ENCODE measurements at places on chromosomes 7 and 10.

GRCh38 chr7:127877951-127878350 is 153.3 kb downstream of the LRRC4 start:
- no peak for DNase-seq

GRCh38 chr7:38330861-38331621 is 57.6 kb upstream of the TARP start:
- no peak for DNase-seq

GRCh38 chr7:101402081-101402779 is 39.6 kb downstream of the COL26A1 start:
- no peak for DNase-seq

GRCh38 chr10:93503075-93503474 is 6.7 kb downstream of the CEP55 start:
- no peak for DNase-seq

- DNase-seq = no peak
Measured at GRCh38 chr10:18476076-18476647, 175.2 kb downstream of the NSUN6 start.

- no peak for DNase-seq
Measured at GRCh38 chr7:139737221-139738100, 40.3 kb downstream of the HIPK2 start.

DNA sequence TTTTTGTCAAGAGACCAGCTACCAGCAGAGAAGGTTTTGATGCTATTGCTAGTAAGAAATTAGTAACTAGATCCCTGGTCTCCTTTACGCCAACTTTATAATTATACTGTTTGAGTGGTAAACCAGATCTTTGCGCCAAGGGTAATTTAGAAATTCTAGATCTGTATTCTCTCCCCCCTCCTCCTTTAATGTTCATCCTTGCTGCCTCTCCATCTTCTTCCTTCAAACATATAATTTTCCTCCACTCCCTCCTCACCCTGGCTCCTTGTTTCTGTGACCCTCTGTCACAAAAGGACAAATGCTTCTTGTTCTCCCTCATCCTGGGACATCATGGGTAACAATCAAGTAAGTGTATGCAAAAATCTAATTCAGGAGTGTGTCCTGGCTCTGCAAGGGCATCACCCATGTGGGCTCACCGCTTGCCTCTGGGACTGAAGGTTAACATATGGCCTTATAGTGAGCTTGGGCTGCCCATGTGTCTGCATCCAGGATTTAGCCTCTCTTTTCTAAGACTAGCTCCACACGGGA is 121.2 kb downstream of the BAMBI start:
- no peak for DNase-seq

GRCh38 chr7:101733713-101734475 is 83.5 kb upstream of the CUX1 start:
- no peak for DNase-seq

GRCh38 chr7:34726221-34726620 is 68.2 kb downstream of the NPSR1 start:
- no peak for DNase-seq

DNA sequence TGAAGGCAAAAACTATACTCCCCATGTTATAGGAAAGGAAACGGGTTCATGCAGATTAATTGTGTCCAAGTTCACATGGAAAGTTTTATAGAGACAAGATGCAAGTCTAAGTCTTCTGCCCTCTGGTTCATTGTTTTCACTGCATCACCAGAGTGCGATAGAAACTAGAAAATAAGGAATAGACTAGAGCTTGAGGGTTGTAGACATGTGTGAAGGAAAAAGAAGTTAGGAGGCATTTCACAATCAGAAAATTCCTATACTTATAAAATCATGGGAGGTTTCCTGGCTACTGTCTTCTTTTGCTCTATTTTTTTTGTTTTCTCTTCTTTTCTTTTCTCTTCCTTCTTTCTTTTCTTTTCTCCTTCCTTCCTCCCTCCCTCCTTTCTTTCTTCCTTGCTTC is 329.8 kb downstream of the PLXDC2 start:
- no peak for DNase-seq

DNA sequence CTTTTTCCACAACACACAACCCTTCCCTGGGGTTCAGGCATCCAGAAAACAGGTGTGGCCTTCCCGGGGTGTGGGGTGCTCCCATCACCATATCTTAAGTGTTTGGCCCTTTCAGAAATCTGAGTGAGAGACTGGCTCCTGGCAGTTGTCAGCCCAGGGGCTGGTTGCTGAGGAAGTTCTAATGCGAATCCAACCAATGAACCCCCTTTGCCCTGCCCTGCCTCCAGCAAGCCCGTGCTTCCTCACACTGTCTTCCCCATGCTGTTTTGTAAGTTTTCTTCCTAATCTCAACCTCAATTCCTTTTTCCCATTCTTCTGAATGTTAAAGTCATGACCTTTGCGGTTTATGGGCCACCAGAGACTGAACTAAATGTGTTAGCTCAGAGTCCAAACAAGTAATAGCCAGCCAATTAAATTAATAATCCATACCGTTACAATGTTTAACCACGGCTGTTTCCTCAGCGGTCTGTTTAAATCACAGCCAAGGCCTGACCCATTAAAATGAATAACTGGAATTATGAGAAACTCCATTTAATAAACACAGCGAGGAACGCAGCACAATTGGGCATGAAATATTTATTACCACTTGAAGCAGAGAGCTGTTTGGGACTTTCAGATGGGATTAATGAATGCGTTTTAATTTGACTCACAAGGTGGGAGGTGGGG is 90.9 kb upstream of the TCF7L2 start:
- DNase-seq = no peak

- DNase-seq = no peak
Measured at GRCh38 chr10:119183664-119184412, 5.2 kb upstream of the PRDX3 start.

GRCh38 chr7:93765475-93765874 is 125.1 kb downstream of the TFPI2 start:
- DNase-seq = no peak

GRCh38 chr7:22856416-22856815 is 33.8 kb upstream of the TOMM7 start:
- DNase-seq = no peak

- no peak for DNase-seq
Measured at GRCh38 chr7:131829947-131830558, 273.6 kb upstream of the PODXL start.

DNA sequence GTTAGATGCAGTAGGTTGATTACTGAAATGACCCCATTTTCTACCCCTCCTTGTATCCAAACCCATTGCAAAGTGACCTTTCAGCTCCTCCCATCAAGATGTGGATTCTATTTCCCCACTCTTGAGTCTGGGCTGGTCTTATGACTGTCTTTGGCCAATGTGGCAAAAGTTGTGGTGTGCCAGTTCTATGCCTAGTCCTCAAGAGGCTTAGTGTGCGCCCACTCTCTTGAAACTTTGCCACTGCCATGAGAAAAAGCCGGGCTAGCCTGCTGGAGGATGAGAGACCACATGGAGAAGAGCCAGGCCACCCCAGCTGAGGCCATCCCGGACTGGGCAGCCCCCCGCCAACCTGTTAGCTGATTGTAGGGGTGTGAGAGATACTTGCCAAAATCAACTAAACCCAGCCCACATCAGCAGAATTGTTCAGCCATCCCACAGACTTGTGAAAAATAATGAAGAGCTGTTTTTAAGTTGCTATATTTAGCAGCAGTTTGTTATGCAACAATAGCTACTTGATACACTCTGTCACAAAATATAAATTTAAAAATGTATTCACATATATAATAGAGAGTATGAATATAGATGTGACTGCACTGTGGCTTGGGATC is 131.0 kb upstream of the PALS2 start:
- no peak for DNase-seq

DNA sequence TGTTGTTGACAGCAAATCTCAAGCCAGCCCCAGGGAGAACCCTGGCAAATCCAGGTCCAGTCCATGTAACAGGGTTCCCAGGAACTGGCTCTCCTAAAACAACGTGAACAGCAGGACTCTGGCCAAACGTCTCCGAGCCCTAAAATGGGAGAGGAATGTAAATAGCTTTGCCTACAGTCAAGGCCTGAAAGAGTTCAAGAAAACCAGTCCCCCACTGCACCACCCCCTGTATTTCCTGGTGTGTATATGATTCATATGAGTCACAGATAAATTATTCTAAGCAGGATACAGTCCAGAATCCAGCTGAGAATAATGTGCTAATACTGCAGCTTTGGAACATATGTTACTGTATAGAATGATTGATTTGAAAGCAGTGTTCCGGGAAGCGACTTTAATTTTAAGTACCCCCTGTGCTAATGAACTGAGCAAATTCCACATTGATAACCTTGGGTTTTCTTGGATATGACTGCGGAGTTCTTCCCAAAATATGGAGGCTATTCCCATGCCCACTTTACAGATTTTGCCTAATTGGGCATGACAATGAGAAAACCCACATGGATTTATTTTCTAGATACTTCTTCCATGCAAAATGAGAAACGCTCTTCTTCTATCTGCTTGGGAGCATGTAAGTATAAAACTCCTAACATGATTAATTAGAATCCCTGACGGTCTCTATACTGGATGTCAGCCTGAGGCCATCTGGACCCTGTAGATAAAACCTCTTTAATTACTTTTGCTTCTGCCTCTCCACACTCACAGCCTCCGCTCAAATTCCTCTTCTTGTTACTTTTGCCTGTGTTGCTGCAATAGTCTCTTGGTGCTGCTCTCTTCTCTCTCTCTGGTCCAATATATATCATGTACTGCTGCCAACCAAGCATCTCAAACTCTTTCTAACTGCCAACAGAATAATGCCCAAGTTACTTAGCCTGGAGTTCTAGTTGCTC is 50.2 kb downstream of the LAMB4 start:
- DNase-seq = no peak

- no peak for DNase-seq
Measured at GRCh38 chr10:74981831-74982633, 129.4 kb upstream of the SAMD8 start.

DNA sequence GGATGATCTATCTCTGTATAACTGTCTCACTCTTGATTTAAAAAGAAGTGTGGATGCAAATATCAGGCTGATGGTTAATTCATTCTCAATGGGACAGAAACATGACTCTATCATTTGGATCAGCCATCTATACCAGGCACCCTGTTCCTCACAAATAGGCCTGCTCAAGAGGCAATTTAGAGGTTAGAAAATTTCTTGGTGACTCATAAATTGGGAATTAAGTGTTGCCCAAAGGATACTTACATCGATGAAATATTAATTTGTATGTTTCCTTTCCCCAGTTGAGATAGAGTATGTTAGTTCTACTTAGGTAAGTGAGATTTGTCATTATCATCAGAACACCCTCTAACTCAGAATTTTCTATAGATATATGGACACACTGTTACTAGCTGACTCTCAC is 57.7 kb downstream of the PRSS58 start:
- DNase-seq = no peak

GRCh38 chr10:69577268-69578232 is 4.3 kb upstream of the NEUROG3 start:
- no peak for DNase-seq

GRCh38 chr10:42996588-42996987 is 80.3 kb upstream of the RET start:
- DNase-seq = no peak

GRCh38 chr10:24893127-24893526 is 59.3 kb downstream of the PRTFDC1 start:
- DNase-seq = no peak

- DNase-seq = no peak
Measured at GRCh38 chr7:109049366-109049765, 479.7 kb downstream of the DNAJB9 start.

Measured in activated T-helper 1 cell treated with anti-CD3 and anti-CD28 coated beads, Interleukin-2, amount 50 U/mL, for 16 hours (primary cell).